Inflammatory macrophage treated with lipopolysaccharide for 4 hours (primary cell): ENCODE measurements at places on chromosomes 2 and 18.
A peak's percentile ranks its signal among the peaks of the same experiment; 100 is the strongest.

DNA sequence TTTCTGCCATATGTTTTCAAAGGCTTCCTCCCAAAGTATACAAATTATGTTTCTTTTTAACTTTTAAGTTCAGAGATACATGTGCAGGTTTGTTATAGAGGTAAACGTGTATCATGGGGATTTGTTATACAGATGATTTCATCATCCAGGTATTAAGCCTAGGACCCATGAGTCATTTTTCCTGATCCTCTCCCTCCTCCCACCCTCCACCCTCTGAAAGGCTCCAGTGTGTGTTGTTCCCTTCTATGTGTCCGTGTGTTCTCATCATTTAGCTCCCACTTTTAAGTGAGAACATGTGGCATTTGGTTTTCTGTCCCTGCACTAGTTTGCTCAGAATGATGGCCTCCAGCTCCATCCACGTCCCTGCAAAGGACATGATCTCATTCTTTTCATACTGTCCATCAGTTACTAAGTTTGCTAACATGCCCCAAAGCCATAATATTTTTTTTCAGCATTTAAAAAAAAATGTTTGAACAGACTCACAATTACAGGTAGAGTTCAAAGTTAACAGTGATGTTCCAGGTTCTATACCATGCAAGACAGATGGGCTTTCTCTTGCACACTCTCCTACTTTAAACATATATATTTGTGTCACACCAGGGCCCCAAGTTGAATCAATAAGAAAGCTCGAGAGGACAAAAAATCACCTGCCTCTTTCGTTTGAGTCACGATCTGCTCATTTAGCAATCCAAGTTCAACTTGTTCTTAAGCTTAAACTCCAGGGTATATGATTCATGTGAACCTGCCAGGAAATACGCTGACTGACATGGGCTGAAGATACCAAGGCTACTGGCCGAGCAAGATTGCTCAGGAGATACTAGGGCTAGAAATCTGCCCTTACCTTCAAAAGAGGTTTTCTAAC lies 77.6 kb downstream of the AP1S3 start:
- DNase-seq = no peak

GRCh38 chr2:173373290-173373689 lies 18.6 kb downstream of the CDCA7 start:
- no peak for DNase-seq

DNA sequence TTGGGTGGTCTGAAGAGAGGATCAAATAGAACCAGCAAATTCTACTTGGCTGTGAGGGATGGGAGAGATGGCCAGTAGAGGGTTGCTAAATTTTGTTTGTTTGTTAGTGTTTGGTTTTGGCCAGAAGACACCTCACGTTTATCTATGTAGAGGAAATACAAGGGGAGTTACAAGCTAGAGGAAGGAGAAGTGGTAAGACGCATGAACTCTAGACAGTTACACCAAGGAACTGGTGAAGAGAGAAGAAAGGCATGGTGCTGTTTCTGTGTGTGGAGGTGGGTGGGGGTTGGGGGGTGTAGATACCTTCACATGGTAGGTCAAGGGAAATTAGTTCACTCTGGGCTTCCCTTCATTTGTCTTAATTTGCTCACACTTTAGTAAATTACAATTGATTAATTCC lies 25.6 kb downstream of the RASGRP3 start:
- DNase-seq = no peak

DNA sequence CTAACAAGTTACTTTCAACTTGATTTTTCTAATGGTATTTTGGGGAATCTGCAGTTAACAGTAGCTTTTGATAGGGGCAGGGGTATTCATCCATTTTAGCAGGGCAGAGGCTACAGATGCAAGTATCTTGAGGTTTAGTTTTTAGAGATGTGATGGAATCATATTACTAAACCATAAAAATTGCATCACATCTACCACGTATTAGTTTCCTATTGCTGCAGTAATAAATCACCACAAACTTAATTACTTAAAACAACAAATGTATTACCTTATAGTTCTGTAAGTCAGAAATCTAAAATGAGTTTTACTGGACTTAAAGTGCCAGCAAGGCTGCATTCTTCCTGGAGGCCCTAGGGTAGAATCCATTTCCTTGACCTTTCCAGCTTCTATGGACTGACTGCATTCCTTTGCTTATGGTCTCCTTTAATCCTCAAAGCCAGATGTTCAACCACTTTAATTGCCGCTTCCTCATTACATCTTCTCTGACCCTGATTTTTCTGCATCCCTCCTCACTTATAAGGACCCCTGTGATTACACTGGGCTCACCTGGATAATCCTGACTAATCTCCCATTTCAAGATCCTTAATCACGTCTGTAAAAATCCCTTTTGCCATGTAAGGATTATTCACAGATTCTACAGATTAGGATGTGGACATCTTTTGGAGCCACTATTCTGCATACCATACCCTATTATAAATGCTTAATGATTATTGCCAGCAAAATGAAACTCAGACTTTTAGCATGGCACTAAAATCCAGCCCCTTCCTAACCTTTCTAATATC lies 21.9 kb upstream of the EXOC6B start:
- DNase-seq = no peak

DNA sequence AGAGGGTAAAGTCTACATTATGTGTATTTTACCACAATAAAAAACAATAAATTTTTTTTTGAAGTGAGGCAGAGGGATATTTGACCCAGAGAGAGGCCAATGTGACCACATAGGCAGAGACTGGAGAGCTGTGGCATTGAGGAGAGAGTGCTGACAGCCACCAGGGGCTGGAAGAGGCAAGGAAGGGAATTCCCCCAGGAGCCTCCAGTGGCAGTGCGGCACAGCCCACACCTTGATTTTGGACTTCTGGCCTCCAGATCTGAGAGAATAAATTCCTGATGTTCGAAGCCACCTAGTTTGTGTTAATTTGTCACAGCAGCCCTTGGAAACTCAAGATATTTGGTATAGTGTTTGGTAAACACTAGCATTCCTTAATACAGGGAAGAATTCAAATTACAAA lies 22.7 kb downstream of the ANKRD29 start:
- no peak for DNase-seq

DNA sequence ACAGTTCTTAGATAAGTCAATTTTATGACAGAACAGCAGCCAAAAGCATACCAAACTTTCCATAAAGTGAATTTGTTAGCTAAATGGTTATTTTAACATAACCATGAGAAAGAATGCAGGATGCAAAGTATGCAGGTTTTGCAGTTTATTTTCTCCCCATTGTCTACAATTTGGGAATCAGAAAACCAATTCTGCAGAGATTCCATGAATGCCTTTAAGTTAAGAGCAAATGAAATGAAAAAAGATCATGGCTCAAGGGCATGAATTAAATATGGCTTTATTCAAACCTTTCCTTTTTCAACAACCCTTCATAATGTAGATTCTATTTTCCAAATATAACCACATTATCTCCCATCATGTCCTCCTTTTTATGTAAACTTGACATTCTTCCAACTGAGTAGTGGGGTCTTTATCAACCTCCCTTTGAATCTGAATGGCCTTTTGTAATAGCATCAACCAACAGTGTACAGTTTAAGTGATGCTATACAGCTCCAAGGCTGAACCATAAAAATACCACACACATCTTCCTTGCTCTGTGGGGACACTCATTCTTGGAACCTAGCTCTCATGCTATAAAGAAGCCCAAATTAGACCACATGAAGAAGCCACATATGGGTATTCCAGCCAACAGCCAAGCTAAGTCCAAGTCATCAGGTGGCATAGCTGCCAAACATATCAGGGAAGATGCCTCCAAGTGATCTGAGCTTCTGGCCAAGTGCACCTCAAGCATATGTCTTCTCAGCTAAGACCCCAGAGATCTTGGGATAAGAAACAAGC lies 49.8 kb downstream of the PIAS2 start:
- DNase-seq = no peak

GRCh38 chr2:118221536-118222272 lies 133.4 kb downstream of the INSIG2 start:
- peak; percentile 72 for DNase-seq

DNA sequence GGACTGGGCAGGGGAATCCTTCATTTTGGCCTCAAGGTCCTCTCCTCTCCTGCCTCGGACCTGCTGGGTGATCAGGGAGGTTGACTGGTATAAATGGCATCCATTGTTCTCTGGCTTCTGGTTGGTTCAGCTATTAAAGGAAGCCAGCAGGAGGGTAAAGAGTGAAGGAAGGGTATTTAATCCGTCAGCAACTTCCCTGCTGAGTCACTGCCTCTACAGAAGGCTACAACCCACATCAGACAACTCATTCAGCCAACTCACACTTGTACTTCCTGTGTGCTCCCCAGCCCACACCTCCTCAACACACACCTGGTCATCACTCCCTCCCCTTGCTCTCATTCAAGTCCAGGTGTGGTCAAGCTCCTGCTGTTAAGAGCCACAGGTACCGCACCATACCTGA lies 68.3 kb upstream of the MRPS9 start:
- no peak for DNase-seq

DNA sequence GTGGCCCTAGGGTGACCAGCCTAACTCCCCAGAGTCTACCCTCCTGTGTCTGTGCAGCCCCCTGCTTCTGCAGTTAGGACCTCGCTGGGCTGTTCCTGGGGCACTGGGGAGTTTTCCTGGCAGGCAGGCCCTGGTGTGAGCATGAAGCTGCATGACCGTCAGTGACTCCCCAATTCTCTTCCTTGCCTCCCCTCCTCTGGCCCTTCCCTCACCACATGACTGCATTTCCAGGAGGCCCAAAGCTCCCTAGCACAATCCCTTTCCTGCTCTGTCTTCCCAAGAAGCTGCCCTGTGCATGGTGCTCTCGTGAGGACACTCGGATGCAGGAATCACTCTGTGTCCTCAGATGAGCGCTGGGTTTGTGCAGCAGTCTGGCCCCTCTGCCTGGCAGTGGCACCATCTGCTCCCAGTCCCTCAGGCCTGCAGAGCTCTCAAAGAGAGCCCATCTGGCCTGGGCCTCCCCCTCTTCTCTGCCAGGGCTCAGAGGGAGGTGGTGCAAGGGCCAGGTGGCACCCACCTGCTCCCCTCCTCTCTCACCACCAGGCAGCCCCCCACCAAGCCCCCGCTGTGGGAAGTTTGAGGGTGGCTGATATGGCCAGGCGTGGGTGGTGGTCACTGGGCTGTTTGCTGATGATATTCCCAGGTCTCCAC lies 125.6 kb upstream of the HS6ST1 start:
- DNase-seq = no peak

DNA sequence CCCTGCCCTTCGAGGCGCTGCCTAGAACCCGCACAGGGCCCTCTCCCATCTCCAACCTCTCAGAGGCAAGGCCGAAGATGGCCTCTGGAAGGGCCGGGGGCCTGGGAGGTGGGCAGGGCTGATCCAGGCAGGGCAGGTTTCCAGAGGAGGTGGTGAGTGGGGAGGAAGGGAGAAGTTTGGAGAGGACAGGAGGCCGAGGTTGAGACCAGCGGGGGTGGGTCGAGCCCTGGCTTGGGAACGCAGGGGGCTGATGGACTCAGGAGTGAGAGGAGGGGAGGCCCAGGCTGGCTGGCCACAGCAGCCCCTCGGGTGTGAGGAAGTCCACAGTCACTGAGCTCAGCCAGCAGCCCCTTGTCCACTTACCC lies 10.5 kb downstream of the CAPN10 start:
- no peak for DNase-seq

GRCh38 chr2:98137196-98137595 lies 50.2 kb downstream of the VWA3B start:
- peak; percentile 54 for DNase-seq

DNA sequence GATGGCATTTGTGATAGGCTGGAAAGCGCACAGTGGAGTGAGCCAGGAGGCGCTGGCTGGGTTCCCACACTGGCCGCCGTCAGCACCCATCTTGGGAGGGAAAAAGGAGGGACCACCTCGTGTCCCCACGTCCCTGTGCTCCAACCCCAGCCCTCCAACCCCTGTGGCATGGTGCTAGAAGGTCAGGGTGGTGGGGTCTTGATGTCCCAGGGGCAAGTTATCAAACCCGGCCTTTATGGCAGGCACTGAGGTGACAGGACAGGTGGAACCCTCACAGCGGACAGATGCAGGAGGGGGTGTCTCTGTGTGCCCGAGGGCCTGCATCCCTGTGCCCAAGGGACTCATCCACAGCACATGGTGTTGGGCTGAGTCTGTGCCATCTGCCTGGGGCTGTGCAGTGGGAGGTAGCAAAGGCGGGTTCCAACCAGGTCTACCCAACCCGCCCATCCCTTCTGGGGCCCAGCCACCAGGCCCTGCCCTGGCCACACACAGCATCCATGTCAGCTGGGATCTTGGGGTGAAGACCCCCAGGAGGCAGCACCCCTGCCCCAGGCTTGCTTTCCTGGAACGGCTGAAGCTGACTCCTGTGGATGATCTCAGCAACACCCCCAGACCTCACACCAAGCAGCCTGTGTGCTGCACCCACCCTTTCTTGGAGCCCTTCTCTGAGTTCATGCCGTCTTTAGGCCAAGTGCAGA lies 246.1 kb downstream of the NDUFA10 start:
- DNase-seq = no peak

- DNase-seq = peak; percentile 59
These were observed 3.5 kb downstream of the NDUFA10 start for GRCh38 chr2:240021488-240022104.

GRCh38 chr18:6219116-6219717 lies 195.5 kb downstream of the L3MBTL4 start:
- DNase-seq = peak; percentile 11

DNA sequence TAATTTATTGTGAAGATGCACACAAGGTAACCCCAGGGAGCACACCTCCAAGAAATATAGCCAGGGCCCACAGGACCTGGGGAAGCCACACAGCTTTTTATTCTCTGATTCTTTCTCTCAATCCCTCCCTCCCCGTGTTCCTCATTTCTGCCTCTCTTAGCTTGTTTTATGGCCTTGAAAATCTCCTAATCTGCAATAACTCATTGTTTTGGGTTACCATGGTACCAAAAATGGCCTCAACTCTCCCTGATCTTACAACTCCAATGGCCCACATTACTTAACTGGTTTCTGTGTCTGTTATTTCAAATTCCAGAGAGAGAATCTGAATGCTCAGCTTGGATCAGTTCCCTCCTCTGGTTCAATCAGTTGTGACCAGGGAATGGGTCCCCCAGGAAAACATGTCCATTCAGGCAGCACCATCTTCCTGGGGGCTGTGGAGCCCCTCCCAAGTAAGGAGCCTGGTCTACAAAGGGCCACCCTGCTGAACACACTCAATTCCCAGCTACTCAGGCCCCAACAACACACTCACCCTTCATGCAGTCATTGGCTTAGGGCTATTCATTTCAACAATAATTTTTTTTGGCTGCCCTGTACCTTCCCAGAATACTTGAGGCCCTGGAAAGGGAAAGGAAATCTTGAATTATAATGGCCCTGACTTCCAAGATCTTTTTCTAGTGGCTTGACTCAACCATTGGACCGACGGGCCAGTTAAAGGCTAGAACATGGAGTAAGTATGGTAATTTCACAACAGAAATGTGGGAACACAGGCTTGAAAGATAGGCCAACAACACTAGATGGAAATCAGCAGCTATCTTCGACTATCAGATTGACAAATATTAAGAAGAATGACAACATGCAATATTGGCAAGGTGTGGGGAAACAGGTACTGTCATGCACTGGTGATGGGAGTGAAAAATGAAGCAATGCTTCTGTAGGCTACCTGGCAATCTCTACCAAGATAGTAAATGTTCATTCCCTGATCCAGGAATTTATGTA lies 41.6 kb upstream of the ST3GAL5 start:
- no peak for DNase-seq

DNA sequence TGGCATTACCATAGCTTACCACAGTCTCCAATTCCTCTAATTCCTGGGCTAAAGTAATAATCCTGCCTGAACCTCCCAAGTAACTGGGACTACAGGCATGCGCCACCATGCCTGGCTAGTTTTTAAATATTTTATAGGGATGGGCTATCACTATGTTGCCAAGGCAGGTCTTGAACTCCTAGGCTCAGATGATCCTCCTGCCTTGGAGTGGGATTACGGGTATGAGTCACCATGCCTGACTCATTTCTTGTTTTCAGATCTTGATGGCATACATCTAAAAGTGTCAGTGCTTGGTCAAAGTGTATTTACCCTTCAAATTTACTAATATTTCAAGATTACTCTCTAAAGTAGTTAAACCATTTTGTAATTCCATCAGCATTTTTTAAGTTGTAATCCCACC lies 9.4 kb upstream of the SOCS6 start:
- no peak for DNase-seq
